ENCODE measurements at places on chromosomes 5 and 9.

DNA sequence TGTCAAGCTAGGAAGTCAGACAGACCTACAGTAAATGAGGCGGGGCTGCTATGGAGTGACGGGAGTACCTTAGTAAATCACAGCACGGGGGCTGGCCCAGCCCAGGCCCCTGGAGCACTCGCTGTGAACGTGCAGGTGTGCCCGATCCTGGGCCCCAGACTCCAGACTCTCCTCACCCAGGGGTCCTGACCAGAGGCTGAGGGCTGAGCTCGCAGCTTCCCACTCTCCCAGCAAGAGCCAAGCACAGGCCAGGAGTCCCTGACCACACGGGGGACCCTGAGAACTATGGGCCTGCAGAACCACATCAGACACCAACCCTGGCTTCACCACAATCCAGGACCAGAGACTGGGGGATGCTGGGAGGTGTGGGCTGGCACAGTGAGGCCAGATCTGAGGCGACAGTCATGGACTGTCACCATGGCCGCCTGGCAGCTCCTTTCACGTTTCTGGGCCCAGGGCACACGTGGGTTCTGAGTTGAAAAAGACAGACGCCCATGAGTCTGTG lies 73.4 kb downstream of the ADAMTS2 start:
- DNase-seq: peak; percentile 12

DNA sequence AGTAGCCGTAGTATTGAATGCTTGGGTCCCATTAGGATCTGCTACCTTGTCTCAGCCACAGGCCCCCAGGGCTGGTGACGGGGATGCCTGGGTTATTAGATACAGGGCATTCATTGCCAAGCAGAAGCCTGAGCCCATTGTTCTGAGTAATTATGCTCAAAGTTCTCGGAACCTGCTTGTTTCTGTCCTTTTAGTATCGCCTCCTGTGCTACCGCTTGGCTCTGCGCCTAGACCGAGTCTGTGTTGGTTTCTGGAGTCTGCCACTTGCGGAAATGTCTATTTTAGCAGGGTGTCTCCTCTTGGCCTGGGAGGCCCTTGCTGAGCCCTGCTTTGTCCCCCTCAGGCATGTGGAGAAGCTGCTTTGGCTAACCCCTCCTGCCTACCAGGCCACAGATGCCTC lies 506.1 kb downstream of the BNC2 start:
- DNase-seq: no peak

DNA sequence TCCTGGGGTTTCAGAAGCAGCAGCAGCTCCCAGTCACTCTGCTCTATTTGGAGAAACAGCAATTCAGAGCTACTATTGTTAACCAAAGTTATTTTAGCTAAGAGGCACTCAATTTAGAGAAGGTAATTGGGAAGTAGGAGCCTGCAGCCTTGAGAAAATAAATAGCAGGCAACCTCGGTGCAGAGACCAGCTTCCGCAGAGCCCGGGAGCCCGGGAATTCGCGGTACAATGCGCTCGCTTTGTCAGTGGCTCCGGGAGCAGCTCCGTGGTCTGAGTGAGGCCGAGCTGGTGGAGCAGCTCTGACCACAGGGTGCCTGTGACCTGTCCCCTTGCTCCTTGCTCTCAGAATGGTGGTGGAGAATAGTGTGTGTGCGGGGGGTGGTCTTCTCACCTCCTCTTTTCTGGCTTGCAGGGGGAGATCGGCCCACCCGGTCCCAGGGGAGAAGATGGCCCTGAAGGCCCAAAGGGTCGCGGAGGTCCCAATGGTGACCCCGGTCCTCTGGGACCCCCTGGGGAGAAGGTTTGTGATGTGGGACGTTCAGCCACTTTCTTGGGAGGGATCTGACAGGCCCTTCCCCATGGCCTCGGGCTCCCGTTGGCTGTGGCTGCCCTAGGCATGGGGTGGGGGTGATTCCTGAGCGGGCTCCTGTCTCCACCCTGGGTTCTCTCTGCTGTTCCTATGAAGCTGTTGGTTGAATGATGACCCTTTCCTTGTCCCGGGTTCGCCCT lies 95.9 kb upstream of the FCN2 start:
- DNase-seq: no peak

DNA sequence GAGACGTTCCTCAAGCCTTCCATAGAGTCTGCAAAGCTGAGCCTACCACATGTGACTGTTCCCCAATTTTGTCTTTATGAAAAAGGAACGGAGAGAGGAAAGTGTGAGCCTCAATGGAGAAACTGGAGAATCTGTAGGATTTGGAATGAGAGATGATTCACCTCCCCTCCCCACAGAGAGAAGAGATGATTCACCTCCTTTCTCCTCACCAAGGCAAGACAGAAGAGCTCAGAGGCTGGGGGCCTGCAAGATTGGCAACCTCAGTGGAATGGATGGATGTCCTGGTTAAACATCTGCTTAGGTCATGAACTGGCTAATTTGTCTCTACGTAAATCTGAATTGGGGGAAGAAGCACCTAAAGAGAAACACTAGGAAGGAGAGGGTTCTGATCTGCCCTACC lies 17.0 kb upstream of the MOCS2 start:
- no peak for DNase-seq
